ENCODE measurements at places on chromosomes 11 and 22. TPM values are rescaled to one million over a fixed set of nuclear protein-coding genes. Genes with fewer than 3 reads are reported as not detected.

DNA sequence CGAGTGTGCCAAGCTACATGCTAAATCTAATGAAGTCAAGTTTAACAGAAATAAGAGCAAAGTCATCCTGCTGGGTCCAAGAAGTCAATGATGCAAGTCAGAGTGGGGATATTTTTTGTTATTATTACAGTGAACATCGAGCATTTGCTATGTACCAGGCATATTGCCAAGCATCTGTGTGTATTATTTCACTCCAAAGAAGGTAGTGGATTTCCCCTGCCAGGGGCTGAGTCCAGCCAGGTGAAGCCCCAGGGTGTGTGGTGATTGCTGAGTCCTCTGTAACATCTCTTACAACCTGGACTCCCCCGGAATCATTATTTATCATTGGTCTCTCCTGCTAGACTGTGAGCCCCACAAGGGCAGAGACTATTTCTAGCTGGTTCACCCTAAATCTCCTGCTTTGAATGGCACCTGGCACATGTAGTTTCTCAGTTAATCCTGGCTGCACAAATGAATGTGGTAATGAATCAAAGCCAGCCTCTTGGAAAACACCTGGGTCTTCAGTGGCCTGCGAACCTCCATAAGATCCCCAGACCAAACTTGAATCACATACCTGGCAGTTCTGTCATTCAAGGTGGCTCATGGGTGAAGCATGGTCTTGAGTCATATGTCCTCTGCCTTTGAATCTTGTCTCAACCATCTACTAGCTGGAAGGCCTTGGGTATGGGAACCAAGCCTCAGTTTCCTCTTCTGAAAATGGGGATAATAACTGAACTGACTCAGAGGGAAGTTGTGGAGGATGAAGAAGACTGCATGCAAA, 549.2 kb downstream of the MIAT start:
- DNase-seq = no peak

DNA sequence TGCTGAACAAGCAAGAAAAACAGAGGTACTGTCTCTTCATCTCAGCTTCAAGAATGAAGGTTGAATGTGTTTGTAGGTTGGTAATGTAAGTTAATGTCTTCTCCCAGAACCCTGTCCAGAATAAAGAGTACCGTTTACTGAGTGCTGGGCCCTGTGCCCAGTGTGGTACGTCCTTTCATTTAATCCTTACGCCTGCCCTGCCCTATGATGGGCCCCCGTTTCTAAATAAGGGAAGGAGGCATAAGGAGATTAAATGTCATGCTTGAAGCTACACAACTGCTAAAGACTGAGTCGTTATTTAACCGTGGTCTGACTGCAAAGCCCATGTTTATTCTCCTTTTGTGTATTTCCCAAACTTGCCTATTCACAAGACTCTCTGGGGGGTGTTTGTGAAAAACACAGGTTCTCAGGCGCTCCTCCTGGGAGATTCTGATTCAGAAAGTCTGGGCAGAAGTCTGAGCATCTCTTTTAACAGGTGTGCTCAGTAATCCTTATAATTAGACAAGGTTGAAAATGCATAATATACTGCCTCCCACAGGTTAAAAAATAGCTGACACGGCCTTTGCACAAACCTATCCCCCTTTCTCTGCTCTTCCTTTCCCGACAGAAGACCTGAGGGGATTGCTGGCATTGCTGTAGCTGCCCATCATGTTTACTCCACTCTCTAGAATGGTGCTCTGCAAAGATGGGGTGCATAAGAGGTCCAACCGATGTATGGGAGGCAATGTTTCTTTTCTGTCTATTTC, 56.3 kb upstream of the ZBTB44 start:
- DNase-seq = peak; percentile 38

CYP2D6 gene
- total RNA-seq = 1.0 TPM

DNA sequence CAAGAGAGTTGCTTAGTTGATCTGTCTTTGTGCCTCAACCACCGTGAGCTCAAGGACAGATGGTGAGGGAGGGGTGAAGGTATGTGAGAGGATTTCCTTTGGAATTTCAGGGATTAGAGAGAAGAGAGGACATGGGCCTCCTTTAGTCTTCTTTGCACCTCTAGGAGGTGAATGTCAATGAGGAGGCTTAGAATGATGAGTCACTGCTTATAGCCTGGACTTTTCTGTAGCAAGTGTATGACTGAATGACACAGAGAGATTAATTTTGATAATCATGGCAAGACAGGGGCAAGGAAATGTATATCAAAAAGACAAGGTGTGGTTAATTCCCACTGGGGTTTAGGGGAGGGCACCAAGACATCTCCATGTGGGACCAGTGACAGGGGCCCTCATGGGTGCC, 947.3 kb upstream of the TENM4 start:
- DNase-seq = no peak

MOV10L1 gene
- total RNA-seq = not detected

DNA sequence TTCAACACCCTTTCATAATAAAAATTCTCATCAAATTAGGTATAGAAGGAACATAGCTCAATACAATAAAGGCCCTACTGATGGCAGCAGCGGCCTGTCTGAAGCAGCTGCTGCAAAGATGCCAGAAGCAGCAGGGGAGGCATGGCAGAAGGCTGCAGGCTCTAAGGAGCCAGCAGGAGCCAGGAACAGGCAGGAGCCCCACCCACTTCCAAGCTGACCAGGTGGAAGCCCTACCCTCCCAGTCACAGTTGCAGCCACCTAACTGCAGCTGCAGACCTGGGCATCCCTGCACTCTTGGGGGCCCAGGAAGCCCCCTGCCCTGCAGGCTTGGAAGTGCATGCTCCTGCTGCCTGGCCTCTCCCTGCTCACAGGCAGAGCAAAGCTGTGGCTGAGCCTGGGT, 18.2 kb upstream of the OR6A2 start:
- DNase-seq = peak; percentile 73

DNA sequence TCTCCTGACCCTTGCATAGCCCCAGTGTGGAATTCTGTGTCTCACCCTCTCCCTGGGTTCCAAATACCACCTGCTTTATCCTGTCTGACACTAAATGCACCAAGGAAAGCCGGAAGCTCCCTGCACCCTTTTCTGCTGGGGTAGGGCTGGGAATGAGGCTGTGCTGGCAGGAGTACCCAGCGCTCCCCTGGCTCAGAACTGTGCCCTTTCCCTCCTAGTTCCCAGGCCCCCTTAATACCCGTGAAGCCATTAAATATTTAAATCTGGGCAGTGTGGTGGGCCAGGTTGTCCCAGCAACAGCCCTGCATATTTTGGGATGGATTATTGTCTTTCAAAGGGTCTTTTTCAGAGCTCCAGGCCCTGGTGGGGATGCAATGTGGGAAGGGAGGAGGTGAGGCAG, 63.0 kb downstream of the TP53I11 start:
- DNase-seq = no peak

- DNase-seq = no peak
Observed at GRCh38 chr11:33360642-33361041, 103.5 kb downstream of the HIPK3 start.

- no peak for DNase-seq
Observed at GRCh38 chr11:84655712-84656111, 971.4 kb downstream of the DLG2 start.

DNA sequence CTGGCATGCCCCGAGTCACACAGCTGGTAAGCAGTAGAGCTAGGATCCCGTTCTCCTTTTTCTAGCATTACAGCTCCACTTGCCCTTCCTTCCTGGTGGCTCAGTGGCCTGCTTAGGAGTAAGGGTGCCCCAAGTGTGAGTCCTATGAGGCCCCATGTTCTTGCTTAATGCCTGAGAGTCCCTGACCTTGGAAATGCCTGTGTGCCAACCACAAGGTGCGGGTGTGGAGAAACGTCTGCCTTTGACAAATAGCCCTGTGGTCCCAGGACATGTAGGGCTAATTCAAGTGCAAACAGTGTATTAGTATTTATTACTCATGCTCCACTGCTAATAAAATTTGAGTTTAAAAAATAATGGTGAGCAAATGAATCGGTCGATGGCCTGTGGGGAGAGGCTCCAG, 18.4 kb downstream of the GRIK4 start:
- DNase-seq = no peak

DNA sequence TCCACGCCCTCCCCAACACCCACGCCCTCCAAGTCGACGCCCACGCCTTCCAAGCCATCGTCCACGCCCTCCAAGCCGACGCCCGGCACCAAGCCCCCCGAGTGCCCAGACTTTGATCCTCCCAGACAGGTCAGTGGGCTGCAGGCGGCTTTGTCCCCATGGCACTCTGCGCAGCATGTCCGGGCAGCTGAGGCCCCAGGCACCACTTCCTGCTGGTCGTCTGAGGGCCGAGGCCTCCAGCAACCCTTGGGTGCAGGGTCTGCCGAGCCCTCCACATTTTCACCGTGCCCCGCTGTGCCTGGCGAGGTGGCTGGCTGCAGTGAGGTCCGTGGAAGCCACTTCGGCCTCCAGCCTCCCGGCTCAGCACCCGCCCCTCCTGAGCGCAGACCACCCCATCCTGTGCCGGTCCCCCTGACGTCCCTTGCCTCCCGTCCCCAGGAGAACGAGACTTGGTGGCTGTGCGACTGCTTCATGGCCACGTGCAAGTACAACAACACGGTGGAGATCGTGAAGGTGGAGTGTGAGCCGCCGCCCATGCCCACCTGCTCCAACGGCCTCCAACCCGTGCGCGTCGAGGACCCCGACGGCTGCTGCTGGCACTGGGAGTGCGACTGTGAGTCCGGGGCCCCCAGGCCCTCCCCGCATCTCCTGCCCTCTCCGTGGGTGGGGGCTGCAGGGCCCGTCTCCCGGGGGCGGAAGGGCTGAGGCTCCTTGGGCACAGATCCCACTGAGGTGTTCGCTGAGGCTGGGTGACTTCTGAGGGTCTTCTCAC, 26.8 kb downstream of the MUC2 start:
- no peak for DNase-seq

DEPDC5 gene
- total RNA-seq = 13.7 TPM

GRCh38 chr11:45576461-45577215, 88.8 kb downstream of the CHST1 start:
- DNase-seq = no peak

DNA sequence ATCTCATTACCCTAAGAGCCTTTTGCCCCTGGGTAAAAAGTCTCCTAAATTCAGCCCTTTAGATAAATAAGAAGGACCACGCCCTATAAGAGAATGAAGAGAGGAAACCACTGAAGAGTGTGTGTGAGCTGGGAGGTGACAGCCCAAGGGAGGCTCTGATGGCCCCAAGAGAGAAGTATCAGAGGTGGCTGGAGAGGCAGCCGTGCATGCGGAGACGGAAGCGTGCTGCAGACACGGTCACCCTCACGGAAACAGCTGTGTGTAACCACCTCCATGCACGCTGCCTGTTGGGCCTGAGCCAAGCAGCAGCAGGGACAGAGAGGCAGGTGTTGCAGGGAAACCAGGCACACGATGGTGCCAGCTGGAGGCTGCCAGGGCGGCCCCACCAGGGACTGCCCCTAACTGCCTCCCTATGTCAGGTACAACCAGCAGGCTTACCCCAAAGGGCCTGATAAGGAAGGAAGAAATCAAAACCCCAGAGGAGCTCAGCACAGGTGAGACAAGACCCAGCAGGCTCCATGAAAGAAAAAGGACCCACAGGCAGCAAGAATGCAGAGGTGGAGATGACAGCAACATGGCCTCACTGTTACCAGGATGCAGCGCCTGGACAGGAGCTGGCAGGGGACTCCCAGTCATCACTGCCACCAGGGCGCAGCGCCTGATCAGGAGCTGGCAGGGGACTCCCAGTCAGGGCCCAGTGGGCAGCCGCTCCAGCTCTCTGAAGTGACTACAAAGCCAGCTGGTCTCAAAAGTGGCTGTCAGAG, 7.8 kb downstream of the LARGE2 start:
- DNase-seq = peak; percentile 66

- no peak for DNase-seq
Observed at GRCh38 chr11:66183494-66184048, 84.9 kb upstream of the RAB1B start.

DNA sequence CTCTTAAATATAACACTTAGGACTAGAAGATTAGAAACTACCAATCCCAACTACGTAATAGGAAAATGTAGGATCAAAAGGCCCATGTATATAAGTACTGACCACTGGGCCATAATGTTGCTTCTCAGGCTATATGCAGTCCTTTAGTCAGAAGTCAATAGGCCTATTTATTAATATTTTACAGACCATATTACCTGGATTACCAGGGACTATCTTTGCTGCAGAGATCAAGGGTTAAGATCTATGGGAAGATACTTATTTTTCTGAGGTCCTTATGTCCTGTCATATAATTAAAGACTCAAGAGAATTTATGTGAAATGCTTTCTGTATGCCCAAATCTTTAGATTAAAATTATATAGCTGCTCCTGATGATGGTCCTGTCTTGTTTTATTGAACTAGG, 57.2 kb downstream of the CTNND1 start:
- DNase-seq = no peak

DNA sequence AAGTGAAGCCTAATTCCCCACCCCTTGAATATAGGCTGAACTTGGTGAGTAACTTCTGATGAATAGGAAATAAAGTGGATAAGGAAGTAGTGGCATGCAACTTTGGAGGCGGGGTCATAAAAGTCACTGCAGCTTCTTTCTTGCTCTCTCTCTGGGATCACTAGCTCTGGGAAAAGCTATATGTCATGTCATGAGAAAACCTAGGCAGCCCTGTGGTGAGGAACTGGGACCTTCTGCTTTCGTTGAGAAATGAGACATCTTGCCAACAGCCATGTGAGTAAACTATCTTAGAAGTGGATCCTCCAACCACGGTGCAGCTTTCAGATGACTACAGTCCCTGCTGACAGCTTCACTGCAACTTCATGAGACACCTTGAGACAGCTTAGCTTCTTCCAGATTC, 15.7 kb downstream of the ZNF214 start:
- DNase-seq = no peak

GSTT2 gene
- total RNA-seq = not detected

GALNT18 gene
- total RNA-seq = 1.9 TPM
